ENCODE measurements at places on chromosomes 7 and 10.

DNA sequence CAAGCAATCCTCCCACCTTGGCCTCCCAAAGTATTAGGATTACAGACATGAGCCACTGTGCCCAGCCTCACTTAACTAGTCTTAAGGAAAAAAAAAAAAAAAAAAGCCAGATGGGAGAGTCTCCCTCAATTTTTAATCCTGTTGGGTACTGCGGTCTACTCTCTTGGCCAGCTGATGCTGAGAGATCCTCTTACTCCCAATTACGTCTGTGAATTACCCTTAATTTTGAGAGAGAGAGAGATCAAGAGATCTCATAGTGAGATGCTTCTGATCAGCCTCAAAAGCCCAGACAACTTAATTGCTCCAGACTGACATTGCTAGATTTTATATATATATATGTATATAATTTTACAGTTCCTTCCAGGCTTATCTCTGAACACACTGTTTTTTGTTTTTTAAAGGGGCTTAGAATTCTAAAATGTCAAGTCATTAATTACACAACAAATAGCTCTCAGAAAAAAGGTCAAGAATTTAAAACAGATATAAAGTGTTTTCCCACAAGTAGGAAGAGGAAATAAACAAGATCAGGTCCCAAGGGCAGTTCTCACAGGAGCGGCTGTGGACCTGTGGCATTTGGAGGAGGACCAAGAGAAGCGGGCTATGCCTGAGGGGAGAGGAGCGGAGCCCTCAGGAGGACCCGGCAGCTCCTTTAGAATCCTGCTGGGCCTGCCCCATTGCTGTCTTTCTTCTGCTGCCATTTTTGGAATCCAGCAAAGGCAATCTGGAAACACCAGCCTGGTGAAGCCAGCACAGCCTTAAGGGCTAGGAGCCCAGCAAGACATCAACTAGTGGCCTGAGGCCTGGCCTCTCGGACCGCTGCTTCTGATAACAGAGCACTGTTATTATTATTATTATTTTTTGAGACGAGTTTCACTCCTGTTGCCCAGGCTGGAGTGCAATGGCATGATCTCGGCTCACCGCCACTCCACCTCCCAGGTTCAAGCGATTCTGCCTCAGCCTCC lies 30.1 kb downstream of the DENND2A start:
- no peak for DNase-seq

DNA sequence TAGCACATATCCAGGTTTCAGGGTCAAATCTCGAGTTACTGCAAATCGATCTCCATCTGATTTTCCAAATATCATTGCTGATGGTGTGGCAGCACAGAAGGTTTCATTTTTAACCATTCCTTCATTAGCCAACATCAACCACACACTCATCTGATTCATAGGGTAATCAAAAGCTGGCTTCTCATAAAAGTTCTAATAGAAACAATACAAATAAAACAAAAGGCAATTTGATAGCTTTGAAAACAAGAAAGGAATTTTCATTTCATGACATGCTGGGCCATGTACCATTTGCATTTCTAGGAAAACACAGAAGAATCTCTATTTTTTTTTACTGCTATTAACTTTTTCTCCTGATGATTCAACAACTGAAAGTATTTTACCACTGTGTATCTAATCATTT lies 147.7 kb upstream of the SLC26A5 start:
- no peak for DNase-seq

GRCh38 chr10:17427666-17428350 lies 26.6 kb downstream of the ST8SIA6 start:
- no peak for DNase-seq

GRCh38 chr10:53536322-53536721 lies 763.7 kb upstream of the MBL2 start:
- no peak for DNase-seq

Measured in Panc1 (cell line).